ENCODE measurements at places on chromosomes 2 and 18.

- no peak for DNase-seq
Measured at GRCh38 chr2:155525199-155525598, 807.3 kb downstream of the NR4A2 start.

- DNase-seq: no peak
Measured at GRCh38 chr2:207224791-207225482, 59.2 kb upstream of the KLF7 start.

DNA sequence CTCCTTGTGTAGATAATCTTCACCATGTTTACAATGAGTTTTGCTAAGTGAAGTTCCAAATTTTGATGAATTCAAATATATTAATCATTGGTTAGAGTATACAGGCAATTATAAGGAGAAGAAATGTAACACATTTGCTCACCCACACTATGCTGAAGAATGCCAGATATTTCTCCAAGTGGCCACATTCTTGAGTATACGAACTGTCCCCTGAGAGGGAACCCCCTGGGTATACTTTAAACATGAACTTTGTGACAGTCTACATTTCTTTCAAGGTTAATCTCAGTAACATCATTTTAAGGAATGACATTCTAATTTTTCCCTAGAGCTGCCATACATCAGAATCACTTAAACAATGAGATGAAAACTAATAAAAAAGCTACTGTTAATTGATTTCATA lies 39.8 kb upstream of the CDKL4 start:
- no peak for DNase-seq

- DNase-seq: no peak
Measured at GRCh38 chr2:85601771-85602475, 575 bp downstream of the TMEM150A start.

DNA sequence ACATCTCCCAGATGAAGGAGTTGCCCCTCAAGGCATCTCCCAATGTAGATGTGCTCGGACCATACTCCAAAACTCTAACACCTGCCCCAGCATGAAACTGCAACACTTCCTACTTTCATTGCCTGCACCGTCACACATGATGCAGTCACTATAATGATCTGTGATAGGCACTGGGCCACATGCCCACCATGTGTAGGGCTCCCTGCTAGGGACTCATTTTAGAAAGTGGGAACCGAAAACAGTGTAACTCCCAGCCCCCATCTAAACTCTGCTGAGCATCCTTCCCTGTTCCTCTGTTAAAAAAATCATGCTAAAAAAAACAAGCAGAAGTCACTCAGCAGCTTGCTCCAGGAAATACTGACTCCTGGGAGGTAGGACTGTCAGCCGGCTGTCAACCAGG lies 496.1 kb upstream of the RAB6C start:
- DNase-seq: no peak

- DNase-seq: no peak
Measured at GRCh38 chr2:130818809-130819208, 17.9 kb upstream of the ARHGEF4 start.
